ENCODE measurements at places on chromosomes 13 and 19. TPM values are rescaled to one million over a fixed set of nuclear protein-coding genes. Genes with fewer than 3 reads are reported as not detected.

PRX gene
- 4.9 TPM for total RNA-seq

CABP5 gene
- total RNA-seq = not detected

PSG4 gene
- total RNA-seq = not detected

EPSTI1 gene
- 12.1 TPM for total RNA-seq

ZNF83 gene
- total RNA-seq = 78.7 TPM

SLC1A6 gene
- total RNA-seq = not detected

KLK12 gene
- not detected for total RNA-seq

ZNF880 gene
- 23.3 TPM for total RNA-seq

GRCh38 chr13:43335764-43336163 is 312.4 kb downstream of the DNAJC15 start:
- no peaks in the 10 kb centered on the region for H3K36me3 ChIP-seq
- no peaks in the 10 kb centered on the region for H3K4me1 ChIP-seq
- no peak overlapping the region for H3K27ac ChIP-seq

- no peak overlapping the region for H3K27ac ChIP-seq
- no peak overlapping the region for H3K4me3 ChIP-seq
- no peaks in the 10 kb centered on the region for H3K27me3 ChIP-seq
- DNase-seq = no peak
- no peaks in the 10 kb centered on the region for H3K4me1 ChIP-seq
- no peaks in the 10 kb centered on the region for H3K36me3 ChIP-seq
Measured at GRCh38 chr13:98406427-98406826, 170.5 kb downstream of the STK24 start.

DNA sequence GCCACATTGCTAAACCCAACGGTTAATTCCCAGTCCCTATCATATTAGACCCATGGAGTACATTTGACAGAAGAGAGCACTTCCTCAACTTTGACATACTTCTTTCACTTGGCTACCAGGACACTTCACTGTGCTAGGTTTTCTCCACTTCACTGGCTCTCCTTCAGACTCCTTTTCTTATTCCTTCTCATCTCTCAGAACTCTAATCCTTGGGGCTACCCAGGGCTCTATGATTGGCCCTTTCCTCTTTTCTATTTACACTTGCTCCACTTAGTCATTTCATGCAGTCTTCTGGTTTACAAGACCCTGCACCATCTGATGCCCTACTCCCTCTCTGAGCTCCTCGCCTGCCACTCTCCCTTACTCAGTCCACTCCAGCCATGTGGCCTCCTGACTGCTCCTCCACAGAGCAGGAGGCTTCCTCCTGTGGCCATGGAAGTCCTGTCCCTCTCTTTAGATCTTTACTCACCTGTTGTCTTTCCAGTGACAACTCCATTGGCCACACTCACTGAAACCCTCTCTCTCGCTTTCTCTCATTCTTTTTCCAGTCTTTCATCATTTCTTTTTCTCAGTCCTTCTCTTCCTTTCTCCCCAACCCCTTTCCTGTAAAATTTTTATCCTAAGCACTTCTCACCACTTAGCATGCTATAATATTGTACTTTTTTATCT is 90.4 kb downstream of the TBC1D4 start:
- no peaks in the 10 kb centered on the region for H3K27me3 ChIP-seq
- DNase-seq = no peak
- H3K4me3 ChIP-seq = no peak overlapping the region
- no peak overlapping the region for H3K27ac ChIP-seq
- no peaks in the 10 kb centered on the region for H3K4me1 ChIP-seq

- H3K36me3 ChIP-seq = no peaks in the 10 kb centered on the region
- no peaks in the 10 kb centered on the region for H3K27me3 ChIP-seq
- no peaks in the 10 kb centered on the region for H3K4me1 ChIP-seq
- H3K27ac ChIP-seq = no peak overlapping the region
- DNase-seq = no peak
- H3K4me3 ChIP-seq = no peak overlapping the region
Measured at GRCh38 chr13:28613562-28613961, 45.4 kb upstream of the POMP start.

GRCh38 chr19:10420444-10421239 is at the start of gene PDE4A:
Gene PDE4A, plus strand, starts transcription at chr19:10420538. Its CDS starts 227 bp downstream, at chr19:10420765.
- H3K27me3 ChIP-seq = no peaks in the 10 kb centered on the region
- no peak within 1 kb of the TSS for H3K27ac ChIP-seq

GRCh38 chr19:18972301-18972811 is 31.3 kb upstream of the HOMER3 start:
- no peak for DNase-seq
- no peaks in the 10 kb centered on the region for H3K27me3 ChIP-seq
- no peaks in the 10 kb centered on the region for H3K36me3 ChIP-seq
- H3K27ac ChIP-seq = no peak overlapping the region

GRCh38 chr19:41993612-41994483 is at the start of gene ATP1A3:
Gene ATP1A3, minus strand, starts transcription at chr19:41994230. Its CDS starts 154 bp downstream, at chr19:41994076.
- no peak for DNase-seq
- H3K4me1 ChIP-seq = no peaks in the 10 kb centered on the region
- H3K27me3 ChIP-seq = no peaks in the 10 kb centered on the region
- H3K36me3 ChIP-seq = no peaks in the 10 kb centered on the region
- H3K27ac ChIP-seq = no peak within 1 kb of the TSS

DNA sequence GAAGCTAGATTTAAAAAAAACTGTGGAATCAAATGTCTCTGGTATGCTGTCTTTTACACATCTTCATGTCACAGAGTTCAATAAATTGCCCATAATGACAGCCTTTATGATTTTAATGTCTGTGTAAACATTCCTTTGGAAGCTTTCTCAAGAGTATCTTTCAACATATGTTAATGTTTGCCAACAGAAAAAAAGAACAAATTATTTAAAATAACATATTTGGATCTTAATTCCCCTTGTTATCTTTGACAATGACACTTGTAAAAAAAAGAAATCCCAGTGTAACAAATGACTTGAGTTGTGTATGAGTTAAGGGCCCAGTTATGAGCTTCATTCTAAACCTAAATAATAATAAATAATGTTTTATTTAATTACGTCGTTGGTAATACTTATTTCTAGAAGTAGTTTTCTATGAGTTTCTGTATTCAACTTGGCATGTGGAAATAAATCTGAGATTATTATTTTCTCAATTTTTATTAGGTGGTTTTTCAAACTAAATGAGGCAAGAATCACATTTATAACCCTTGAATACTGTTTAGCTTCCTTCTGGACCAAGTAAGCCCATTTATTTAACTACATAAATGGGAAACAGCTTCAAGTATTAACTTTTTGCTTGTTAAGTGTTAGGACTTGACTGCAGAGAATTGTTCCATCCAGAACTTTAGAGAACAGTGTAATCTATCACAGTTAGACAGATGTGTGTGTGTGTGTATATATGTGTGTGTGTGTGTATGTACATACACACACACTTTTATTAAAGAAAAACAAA is 182.1 kb downstream of the POSTN start:
- no peaks in the 10 kb centered on the region for H3K36me3 ChIP-seq
- no peaks in the 10 kb centered on the region for H3K4me1 ChIP-seq

DNA sequence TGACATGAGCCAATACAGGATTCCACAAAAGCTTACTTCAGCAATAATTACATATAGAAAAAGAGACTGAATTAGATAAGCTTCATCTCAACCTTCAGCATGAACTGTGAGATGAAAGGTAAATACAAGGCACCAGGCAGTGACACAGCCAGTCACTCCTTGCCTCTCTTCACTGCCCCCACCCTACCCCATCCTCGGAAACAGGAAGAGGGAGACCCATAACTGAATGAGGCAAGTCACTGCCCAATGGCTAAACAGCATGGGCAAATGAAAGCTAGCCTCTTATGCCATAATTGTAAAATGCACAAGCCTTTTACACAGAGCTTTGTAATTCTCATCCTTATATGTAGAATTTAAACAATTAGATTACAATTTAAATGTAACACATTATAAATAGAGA is 1.7 kb downstream of the ZNF160 start:
- no peaks in the 10 kb centered on the region for H3K36me3 ChIP-seq
- no peak overlapping the region for H3K4me3 ChIP-seq
- DNase-seq = no peak
- no peaks in the 10 kb centered on the region for H3K27me3 ChIP-seq

DNA sequence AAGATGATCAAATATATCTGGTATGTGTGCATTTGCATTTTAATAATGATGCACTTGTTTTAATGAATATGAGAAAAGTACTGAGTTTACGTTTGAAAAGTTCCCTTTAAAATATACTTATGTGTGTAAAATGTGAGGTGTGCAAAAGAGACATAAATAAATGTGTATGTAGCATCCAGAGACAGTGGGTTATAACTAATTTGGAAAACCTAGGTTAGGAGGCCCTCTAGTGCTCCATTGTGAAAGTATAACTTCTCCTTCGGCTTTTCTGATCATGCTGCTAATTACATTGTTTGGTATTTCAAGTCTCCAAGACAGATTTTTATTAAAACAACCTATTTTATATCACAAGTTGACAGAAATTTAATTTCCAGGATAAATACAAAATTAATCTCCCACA is 30.1 kb downstream of the SCEL start:
- no peaks in the 10 kb centered on the region for H3K4me1 ChIP-seq
- H3K36me3 ChIP-seq = no peaks in the 10 kb centered on the region
- no peak overlapping the region for H3K4me3 ChIP-seq
- DNase-seq = no peak
- no peaks in the 10 kb centered on the region for H3K27me3 ChIP-seq

DNA sequence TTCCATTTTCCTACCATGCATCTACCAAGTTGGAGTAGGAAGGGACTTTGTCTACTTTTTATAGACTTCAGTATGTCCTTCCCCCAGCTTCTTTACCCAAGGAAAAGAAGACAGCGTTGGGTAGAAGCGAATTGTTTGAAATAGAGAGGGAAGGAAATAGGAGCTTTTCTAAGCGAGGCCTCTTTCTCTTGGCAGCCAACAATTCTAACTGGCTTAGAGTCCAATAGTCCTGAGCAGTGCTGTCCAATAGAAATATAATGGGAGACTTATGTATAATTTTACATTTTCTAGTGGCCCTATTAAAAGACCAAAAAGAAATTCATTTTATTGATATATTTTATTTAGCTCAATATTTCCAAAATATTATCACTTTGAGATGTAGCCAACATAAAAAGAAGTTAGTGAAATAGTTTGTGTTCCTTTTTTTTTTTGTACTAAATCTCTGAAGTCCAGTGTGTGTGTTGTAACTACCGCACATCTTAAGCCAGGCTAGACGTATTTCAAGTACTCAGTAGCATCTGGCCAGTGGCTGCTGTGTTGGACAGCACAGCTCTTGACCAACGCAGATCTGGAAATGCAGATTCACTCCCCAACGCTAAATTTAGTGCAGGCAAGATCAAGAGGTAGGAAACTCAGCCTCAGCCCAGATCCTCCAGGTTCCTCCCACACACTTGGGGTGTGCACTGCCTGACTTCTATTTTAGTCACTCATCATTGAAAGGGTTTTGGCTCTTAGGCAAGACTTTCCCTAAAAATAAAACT is 179.2 kb downstream of the SHISA2 start:
- no peaks in the 10 kb centered on the region for H3K36me3 ChIP-seq
- H3K27me3 ChIP-seq = no peaks in the 10 kb centered on the region
- no peak overlapping the region for H3K4me3 ChIP-seq
- DNase-seq = no peak
- H3K4me1 ChIP-seq = no peaks in the 10 kb centered on the region

- no peaks in the 10 kb centered on the region for H3K36me3 ChIP-seq
- no peak overlapping the region for H3K4me3 ChIP-seq
- no peak overlapping the region for H3K27ac ChIP-seq
- DNase-seq = no peak
Measured at GRCh38 chr13:35841060-35841521, 290.1 kb downstream of the DCLK1 start.

DNA sequence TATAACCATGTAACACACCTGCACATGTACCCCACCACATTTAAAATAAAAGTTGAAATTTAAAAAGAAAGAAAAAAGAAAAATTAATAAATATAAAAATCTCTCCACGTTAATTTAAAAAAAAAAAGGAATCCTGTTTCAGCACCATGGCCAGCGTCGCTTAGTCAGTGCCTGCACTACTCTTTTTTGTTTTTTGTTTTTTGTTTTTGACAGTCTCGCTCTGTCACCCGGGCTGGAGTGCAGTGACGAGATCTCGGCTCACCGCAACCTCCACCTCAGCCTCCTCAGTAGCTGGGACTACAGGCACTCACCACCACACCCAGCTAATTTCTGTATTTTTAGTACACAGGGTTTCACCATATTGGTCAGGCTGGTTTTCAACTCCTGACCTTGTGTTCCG is 835.9 kb downstream of the UQCRFS1 start:
- no peak overlapping the region for H3K4me3 ChIP-seq
- DNase-seq = no peak
- no peaks in the 10 kb centered on the region for H3K4me1 ChIP-seq
- no peaks in the 10 kb centered on the region for H3K36me3 ChIP-seq
- no peaks in the 10 kb centered on the region for H3K27me3 ChIP-seq

DNA sequence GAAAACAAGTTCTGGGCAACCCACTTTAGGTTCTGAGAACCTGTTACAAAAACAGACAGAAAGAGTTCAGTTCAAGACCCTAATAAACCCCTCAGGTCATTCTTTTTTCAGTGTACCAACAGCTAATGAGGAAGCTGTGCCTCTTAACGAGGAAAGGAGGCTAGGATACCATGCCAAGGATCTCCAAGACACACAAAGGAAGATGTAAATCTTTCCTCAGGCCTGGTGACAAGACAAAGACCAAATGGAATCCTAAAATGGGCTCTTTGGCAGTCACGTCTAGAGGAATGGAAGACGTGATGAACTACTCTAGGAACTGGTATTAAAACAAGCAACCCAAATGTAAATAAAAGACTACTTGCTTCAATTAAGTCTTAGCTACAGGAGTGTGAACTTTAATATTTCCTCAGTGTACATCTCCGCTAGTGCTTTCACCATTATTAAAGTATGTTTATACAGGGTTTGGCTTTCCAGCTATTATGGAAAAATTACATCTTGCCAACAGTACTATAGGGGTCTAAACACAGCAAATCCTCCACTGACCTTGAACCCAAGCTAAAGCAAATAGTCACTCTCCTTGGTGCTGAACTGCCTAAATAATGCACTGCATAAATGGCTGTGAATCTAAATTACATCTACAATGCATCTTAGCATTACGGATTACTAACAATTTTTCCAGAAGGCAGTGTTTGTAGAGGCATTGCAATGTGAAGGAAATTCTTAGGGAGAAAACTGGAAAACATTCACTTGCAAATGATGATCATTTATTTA is 42.3 kb downstream of the ENOX1 start:
- no peak overlapping the region for H3K4me3 ChIP-seq
- H3K4me1 ChIP-seq = no peaks in the 10 kb centered on the region
- H3K27me3 ChIP-seq = no peaks in the 10 kb centered on the region

DNA sequence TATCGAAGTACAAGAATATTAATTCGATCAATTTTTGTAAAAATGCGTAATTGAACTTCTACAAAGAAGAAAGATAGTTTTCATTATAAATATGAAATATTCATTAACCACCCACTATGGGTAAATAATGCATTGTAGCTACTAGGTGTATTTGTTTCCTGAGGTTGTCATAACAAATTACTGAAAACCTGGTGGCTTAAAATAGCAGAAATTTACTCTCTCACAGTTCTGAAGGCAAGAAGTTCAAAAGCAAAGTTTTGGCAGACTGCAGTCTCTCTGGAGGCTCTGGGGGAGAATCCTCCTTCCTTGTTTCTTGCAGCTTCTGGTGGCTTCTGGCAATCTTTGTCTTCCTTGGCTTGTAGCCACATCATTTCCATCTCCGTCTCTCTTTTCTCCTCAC is 99.2 kb upstream of the MIR17HG start:
- DNase-seq = no peak
- H3K4me3 ChIP-seq = no peak overlapping the region
- no peaks in the 10 kb centered on the region for H3K27me3 ChIP-seq
- H3K4me1 ChIP-seq = no peaks in the 10 kb centered on the region

- H3K36me3 ChIP-seq = no peaks in the 10 kb centered on the region
- H3K4me3 ChIP-seq = no peak overlapping the region
- no peak for DNase-seq
- no peak overlapping the region for H3K27ac ChIP-seq
- no peaks in the 10 kb centered on the region for H3K27me3 ChIP-seq
- no peaks in the 10 kb centered on the region for H3K4me1 ChIP-seq
Measured at GRCh38 chr13:83449668-83450395, 432.4 kb downstream of the SLITRK1 start.

Measured in aorta (tissue), 5 donors.